T-helper 2 cell treated with Interferon-gamma antibody and Interleukin-4, amounts not matched to agents 5 μg/mL and 100 μg/mL, for 36 hours (primary cell): ENCODE measurements at places on chromosomes 1 and 21.

DNA sequence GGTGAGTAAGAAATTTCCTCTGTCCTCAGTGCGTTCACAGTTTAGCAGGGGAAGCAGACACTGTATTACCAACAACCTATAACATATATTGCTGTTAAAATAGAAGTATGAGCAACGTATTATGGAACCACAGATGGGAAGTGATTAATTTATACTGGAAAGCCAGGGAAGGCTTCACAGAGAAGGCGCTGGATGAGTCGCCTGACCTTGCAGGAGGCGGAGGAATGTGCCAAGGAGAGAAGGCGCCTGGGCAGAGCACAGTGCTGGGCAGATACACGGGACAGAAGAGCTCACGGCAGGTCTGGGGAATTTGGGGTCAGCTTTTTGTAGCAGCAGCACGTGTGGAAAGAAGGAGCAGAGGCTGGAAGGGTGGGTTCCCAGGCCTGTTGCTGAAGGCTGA, 116.3 kb downstream of the DHRS3 start:
- DNase-seq, result no peak

DNA sequence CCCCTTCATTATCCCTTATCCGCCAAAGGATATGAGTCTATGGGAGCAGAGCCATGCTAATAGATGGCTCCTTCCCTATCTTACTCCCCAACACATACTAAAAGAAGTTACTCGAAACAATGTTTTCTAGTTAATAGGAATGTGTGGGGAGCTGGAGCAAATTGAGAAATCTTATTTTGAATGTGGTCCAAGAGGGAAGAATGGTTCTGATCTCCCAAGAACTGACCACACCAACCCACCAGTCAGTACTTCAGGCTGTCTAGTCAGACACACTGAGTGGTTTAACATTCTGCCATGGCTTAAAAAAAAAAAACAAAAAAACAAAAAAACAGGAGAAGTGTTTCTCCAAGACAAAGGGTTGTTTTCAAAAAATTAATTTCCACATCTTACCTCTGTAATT, 31.5 kb upstream of the DNASE2B start:
- DNase-seq, result no peak

DNA sequence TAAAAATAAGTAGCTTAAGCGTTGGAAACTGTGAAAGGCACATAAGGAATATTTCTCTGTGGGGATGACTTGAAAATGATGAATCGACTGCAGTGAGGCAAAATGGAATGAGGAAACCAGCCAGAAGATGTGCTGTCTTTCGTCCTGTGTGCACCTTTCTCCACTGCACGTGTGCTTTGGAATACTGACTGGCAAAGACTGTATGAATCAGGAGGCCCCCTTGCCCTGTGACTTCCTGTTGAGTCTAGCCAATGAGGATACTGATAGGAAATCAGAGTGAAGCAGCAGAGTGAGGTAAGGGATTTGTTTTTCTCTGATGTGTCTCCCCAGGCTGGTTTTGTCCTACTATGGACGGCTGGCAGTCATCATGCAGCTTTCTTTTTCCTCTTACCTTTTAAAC, 118.2 kb upstream of the ADGRL4 start:
- no peak for DNase-seq

GRCh38 chr1:48572646-48573258, 100.7 kb upstream of the SPATA6 start:
- no peak for DNase-seq

DNA sequence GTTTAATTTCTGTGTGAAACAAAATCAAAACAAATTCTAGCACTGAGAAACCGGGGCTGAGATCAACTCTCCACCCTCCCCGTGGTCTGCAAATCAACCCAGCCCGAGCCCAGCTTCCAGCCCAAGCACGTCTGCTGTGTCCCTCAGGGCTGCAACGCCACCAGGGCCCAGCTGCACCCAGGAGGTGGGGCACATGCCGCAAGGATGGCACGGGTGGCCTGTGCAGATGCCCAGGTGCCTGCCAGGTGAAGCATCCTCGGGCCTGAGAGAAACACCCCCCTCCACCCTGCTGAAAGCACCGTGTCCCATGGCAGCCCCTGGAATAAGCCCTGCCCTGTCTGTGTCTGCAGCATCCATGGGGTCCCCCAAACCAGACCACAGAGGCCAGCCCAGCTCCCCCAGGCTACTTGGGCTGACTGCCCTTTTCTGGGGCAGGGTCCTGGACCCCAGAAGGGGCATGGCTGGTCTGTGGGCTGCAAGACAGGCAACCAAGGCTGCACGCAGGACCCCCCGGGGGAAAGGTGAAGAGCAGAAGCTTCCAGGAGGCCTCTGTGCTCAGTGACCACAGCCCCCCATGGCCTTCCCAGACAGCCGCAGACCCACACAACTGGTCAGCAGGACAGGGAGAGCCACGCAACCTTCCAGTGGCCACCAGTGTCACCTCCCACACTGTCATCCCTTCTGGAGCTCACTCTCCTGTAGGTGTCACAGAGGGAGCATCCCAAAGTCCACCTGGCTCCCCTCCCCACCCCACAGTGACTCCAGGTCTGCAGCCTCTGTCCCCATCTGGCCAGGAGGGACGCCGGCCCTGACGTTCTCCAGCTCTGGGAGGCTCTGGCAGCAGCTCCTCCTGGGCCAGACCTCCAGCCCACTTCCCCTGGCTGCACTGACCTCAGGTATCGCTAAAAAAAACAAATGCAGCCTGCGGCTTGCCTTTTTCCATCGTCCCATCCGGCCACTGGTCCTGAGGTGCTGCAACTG, 7.7 kb downstream of the WNT9A start:
- DNase-seq, result no peak

DNA sequence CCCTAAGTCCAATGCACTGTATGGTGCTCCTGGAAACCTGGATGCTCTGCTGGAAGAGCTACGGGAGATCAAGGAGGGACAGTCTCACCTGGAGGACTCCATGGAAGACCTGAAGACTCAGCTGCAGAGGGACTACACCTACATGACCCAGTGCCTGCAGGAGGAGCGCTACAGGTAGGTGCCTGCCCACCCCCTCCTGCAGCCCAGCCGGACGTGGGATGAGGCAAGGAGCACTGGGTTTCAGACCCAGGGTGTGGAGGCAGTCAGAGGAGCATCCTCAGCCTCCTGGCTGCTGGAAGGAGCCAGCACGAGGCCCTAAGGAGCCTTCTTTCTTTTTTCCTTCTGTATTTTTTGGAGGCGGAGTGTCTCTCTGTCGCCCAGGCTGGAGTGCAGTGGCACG, 42.0 kb downstream of the TMCC2 start:
- no peak for DNase-seq

- DNase-seq, result no peak
Observed at GRCh38 chr1:156676114-156676819, 940 bp downstream of the NES start.

DNA sequence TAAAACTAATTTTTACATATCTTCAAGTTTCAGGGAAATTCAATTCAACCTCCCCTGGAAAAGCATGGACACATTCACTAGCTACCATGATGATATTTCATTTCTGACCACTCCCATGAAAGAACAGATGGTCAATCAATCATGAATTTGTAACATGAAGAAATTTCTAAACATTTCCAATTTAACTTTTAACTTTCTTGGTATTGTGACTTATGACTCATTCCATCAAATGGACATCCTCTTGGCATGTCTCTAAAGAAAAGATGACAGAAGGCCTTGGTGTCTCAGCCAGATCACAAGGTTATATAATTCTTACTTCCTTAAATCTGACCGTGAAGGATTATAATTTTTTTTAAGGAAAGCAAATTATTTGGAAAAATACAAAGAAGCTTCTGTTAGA, 10.5 kb upstream of the MCOLN3 start:
- DNase-seq, result no peak

DNA sequence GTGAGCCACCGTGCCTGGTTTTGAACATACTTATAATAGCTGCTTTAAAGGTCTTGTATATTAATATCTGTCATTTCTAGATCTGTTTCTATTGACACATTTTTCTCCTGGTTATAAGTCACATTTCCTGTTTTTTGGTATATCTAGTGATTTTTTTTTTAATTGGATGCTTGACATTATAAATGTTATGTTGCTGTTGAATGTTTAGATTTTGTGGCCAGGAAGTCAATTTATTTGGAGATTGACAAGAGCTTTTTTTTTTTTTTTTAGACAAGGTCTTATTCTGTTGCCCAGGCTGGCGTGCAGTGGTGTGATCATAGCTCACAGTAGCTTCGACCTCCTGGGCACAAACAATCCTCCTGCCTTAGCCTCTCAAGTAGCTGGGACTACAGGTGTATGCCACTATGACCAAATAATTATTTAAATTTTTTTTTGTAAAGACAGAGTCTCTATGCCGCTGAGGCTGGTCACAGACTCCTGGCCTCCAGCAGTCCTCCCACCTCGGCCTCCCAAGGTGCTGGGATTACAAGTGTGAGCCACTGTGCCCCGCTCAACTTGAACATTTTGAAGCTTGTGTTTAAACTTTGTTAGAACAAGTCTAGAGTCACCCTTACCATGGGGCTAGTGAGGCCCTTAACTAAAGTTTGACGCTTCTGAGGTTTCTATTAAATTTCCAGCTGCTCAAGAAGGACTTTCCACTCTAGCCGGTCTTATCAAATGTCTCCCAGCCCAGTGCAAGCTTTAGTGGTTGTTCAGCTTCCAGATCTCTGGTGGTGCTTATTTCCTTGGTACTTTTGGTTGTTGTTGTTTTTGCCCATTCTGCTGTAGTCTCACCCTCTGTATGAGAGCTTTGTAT, 8.6 kb upstream of the CHI3L2 start:
- DNase-seq, result no peak

- no peak for DNase-seq
Observed at GRCh38 chr1:55035904-55036303, 3.4 kb upstream of the PCSK9 start.

GRCh38 chr1:180504186-180504585, 1.8 kb upstream of the ACBD6 start:
- no peak for DNase-seq

- DNase-seq, result no peak
Observed at GRCh38 chr1:184691719-184692324, 62.8 kb downstream of the EDEM3 start.

DNA sequence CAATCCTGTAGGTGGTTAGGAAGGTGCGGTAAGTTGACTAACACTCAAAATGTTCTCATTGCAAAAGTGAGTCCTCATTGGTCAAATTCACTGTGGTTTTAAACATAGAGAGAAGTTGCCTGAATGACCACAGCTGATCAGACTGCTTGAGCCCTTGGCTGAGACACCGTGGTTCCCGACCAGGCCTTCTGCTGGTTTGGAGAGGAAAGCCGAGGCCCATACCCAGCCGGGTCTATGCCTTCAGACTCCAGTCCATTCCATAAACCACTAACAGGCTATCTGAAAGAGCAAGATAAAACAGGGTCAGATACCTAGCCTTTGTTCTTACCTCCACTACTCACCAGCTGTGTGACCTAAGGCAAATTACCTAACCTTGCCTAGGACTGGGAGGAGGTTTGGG, 133.9 kb downstream of the LMX1A start:
- DNase-seq, result no peak

DNA sequence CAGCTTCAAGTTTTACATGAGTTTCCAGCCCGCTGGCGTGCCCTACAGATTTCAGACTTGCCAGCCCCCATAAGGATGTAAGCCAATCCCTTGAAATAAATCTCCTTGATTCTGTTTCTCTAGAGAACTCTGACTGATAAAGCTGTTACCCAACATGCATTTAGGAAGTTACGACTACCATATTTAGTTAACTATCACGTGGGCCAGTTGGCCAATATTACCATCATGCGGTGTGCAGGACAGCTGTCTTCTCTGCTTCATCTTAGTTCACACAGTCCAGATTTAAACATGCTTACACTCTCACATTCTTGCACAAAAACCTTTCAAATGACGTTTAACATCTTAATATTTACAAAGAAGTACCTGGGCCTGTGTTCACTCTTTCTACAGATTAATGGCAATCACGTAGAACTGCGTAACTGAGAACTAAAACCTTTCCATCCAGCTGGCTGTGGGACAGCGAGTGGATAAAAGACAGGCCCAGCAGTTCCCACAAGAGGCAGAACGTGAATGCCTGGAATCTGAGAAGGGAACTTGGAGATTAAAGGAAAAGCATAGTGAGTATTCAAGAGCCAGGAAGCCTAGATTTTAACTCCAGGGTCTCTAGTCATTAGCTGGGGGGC, 20.8 kb downstream of the FAM177B start:
- DNase-seq, result no peak

DNA sequence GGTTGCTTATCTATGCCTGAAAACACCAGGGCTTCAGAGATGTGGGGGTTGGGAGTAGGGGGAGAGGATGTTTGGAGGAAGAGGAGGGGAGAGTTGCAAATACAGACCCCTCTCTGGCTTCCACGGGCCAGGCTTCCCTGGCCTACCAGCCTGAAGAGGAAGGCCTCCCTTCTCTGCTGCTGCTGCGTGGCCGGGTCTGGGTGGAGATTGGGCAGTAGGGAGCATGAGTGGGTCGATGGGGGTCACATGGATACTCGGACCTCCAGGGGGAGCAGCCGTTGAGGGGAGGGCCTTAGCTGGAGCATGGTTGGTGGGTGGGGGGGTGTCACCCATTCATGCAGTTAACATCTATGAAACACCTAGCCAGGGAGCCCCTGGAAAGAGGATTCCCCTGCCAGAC, 1.5 kb downstream of the RORC start:
- DNase-seq, result no peak

DNA sequence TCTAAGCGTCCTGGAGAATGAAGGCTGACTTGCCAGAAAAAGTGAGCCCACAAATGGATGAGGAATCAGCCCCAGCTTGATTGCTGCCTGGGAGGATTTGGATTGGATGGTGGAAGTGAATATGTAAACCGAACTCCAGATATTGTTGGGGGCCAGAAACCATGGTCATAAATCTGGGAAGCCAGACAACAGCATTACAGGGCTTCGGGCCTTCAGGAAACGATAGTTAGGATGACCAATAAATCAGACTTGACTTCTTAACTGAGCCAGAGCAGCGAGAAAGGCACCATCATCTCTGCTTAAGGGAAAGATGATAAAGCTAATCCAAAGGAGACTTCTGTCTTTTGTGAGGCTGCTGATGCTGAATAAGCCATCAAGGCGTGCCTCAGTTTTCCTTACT, 26.6 kb downstream of the FAM78B start:
- no peak for DNase-seq

- no peak for DNase-seq
Observed at GRCh38 chr1:9892563-9893528, 17.2 kb downstream of the CTNNBIP1 start.

DNA sequence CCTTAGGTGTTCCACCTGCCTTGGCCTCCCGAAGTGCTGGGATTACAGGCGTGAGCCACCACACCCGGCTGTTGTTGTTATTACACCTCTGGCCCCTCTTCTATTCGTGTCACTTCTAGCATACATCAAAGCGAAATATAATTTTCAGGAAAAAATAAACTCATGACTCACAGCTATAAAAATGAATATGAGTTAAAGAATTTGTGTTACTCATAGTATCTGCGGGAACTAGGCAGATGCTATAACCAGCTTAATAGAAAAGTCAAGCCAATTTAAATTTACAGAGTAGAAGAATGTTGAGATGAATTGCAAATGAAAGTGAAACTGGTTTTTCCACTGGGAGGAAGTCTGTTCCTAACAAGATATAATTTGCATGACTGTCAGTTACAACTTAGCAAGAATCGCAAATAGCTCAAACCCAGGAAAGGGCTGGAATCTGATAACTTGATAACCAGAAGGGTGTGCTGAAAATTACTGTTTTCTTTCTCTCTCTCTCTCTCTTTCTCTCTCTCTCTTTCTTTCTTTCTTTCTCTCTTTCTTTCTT, 11.2 kb downstream of the OR2W3 start:
- peak; percentile 11 for DNase-seq

GRCh38 chr1:1358433-1359271, at the start of gene MXRA8:
TSS of gene MXRA8 (minus strand) at chr1:1358555. CDS start at chr1:1358504, 51 bp downstream.
- DNase-seq, result no peak
